Activated CD4-positive, alpha-beta memory T cell treated with anti-CD3 and anti-CD28 coated beads for 36 hours (primary cell): ENCODE measurements at places on chromosomes 4 and X. TPM values are rescaled to one million over a fixed set of nuclear protein-coding genes. Genes with fewer than 3 reads are reported as not detected.
A peak's percentile ranks its signal among the peaks of the same experiment; 100 is the strongest.

The DACH2 gene
- total RNA-seq: not detected

The NLGN3 gene
- 0.58 TPM for total RNA-seq

The CLTRN gene
- total RNA-seq: 0.69 TPM

The NAAA gene
- total RNA-seq: 31.7 TPM

The MAGEA6 gene
- not detected for total RNA-seq

- no peak overlapping the region for H3K27ac ChIP-seq
- peaks cover 17% of the 10 kb centered on the region for H3K27me3 ChIP-seq
These were observed 20.4 kb downstream of the DOK7 start for GRCh38 chr4:3483471-3483921.

- no peak for DNase-seq
- H3K27ac ChIP-seq: no peak overlapping the region
- peaks cover 85% of the 10 kb centered on the region for H3K4me1 ChIP-seq
- peaks cover 37% of the 10 kb centered on the region for H3K36me3 ChIP-seq
- no peaks in the 10 kb centered on the region for H3K27me3 ChIP-seq
- no peak overlapping the region for H3K4me3 ChIP-seq
These were observed 15.5 kb downstream of the SEL1L3 start for GRCh38 chr4:25847329-25847728.

DNA sequence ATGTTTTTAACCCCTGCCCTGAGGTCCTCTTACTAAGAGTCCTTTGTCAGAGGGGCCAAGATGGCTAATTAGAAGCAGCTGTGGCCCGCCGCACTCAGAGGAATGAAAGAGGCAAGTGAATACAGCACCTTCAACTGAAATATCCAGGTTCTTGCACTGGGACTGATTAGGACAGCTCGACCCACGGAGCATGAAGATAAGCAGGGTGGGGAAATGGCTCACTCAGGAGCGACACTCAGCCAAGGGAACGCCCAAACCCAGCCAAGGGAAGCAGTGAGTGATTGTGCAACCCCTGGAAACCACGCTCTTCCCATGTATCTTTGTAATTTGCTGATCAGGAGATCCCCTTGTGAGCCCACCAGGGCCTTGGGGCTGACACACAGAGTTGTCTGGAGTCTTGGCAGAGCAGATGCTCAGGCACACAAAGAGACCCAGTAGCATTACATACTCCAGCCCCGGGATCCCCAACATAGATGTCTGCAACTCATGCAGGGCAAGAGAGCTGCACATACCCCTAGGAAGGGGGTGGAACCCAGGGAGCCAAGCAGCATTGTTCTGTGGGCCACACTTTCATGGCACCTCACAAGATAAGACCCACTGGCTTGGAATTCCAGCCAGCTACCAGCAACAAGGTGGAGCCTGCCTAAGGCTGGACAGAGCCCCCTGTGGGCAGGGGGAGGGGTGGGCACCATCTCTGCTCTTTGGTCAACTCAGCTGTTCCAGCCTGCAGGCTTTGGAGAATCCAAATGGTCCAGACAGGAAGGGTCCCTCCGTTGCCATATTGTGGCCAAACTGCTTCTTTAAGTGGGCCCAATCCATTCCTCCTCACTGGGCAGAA is 23.3 kb downstream of the F8A3 start:
- no peak overlapping the region for H3K27ac ChIP-seq
- H3K27me3 ChIP-seq: no peaks in the 10 kb centered on the region

DNA sequence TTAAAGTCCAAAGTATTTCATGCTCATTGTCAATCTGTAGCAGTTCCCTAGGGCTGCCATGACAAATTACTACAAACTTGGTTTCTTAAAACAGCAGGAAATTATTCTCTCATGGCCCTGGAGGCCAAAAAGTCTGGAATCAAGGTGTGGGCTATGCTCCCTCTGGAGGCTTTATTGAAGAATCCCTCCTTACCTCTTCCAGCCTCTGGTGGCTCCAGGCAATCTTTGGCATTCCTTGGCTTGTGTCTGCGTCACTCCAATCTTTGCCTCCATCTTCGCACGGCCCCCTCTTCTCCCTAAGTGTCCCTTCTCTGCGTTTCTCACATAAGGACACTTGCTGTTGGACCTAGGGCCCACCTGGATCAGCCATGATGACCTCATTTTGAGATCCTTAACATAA is 170.4 kb downstream of the SMIM20 start:
- H3K4me1 ChIP-seq: peaks cover 87% of the 10 kb centered on the region
- H3K27me3 ChIP-seq: no peaks in the 10 kb centered on the region
- DNase-seq: no peak
- H3K4me3 ChIP-seq: peak overlapping the region; percentile 4
- H3K36me3 ChIP-seq: no peaks in the 10 kb centered on the region

GRCh38 chr4:77203380-77204197 is 46.6 kb downstream of the CCNG2 start:
- H3K4me3 ChIP-seq: no peak overlapping the region
- H3K27me3 ChIP-seq: no peaks in the 10 kb centered on the region
- peaks cover 6% of the 10 kb centered on the region for H3K4me1 ChIP-seq
- DNase-seq: peak; percentile 68

- no peaks in the 10 kb centered on the region for H3K27me3 ChIP-seq
- no peak for DNase-seq
- no peak overlapping the region for H3K27ac ChIP-seq
- H3K4me1 ChIP-seq: peaks cover 22% of the 10 kb centered on the region
- no peak overlapping the region for H3K4me3 ChIP-seq
These were observed 597.2 kb downstream of the INPP4B start for GRCh38 chr4:142248946-142249345.

DNA sequence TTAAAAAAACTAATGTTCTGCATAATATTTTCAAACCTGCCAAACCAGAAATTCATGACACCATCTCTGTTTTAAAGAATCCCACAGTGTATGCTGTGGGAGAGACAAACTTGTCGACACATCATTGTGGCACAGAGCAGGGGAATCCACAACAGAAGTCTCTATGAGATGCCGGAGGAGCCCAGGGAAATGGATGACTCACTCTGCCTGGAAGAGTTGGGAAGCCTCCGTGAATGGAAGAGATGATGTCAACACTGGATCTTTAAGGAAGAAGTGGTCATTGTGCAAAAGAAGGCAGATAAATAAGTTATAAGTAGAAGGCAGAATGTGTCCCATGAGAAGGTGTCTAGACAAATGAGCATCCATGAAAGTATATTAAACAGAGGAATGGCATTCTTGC is 595.1 kb downstream of the RAB28 start:
- no peak overlapping the region for H3K4me3 ChIP-seq
- H3K4me1 ChIP-seq: no peaks in the 10 kb centered on the region
- H3K36me3 ChIP-seq: peaks cover 2% of the 10 kb centered on the region
- no peak overlapping the region for H3K27ac ChIP-seq
- no peak for DNase-seq

GRCh38 chr4:177351622-177352244 is 42.1 kb downstream of the NEIL3 start:
- DNase-seq: no peak
- H3K36me3 ChIP-seq: peaks cover 13% of the 10 kb centered on the region
- H3K4me1 ChIP-seq: no peaks in the 10 kb centered on the region
- H3K27me3 ChIP-seq: no peaks in the 10 kb centered on the region
- H3K27ac ChIP-seq: no peak overlapping the region
- no peak overlapping the region for H3K4me3 ChIP-seq

GRCh38 chr4:31791666-31792065 is 1071.5 kb downstream of the PCDH7 start:
- H3K36me3 ChIP-seq: no peaks in the 10 kb centered on the region
- no peak overlapping the region for H3K27ac ChIP-seq
- DNase-seq: no peak

DNA sequence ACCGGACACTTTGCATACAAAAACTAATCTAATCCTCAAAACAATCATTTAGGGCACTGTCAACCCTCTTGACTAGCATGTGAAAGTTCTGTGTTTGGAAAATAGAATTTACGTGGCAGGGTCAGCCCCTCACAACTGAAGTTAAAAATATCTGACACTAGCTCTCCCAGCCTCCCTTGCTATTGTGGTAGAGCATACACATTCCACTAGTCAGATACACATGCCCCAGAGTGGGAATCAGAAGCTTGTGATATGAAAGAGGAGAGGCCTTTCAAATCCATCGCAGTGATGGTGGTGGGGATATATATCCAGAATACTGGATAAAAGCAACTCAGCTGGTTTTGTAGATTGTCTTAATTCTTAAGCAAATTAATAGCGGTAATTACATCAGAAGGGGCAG is 205.7 kb upstream of the IL15 start:
- H3K4me3 ChIP-seq: no peak overlapping the region
- no peak for DNase-seq
- H3K27me3 ChIP-seq: no peaks in the 10 kb centered on the region
- H3K27ac ChIP-seq: no peak overlapping the region

GRCh38 chr4:141658309-141658708 is 21.9 kb downstream of the IL15 start:
- H3K4me3 ChIP-seq: no peak overlapping the region
- no peaks in the 10 kb centered on the region for H3K36me3 ChIP-seq
- peaks cover 4% of the 10 kb centered on the region for H3K4me1 ChIP-seq
- no peak for DNase-seq
- H3K27ac ChIP-seq: no peak overlapping the region
- no peaks in the 10 kb centered on the region for H3K27me3 ChIP-seq
